Panc1 (cell line): ENCODE measurements at places on chromosomes 1 and 21.

GRCh38 chr1:168498159-168498631 lies 45.6 kb downstream of the XCL2 start:
- no peak for DNase-seq

- no peak for DNase-seq
These were observed 116.3 kb upstream of the COL6A1 start for GRCh38 chr21:45865106-45865835.

DNA sequence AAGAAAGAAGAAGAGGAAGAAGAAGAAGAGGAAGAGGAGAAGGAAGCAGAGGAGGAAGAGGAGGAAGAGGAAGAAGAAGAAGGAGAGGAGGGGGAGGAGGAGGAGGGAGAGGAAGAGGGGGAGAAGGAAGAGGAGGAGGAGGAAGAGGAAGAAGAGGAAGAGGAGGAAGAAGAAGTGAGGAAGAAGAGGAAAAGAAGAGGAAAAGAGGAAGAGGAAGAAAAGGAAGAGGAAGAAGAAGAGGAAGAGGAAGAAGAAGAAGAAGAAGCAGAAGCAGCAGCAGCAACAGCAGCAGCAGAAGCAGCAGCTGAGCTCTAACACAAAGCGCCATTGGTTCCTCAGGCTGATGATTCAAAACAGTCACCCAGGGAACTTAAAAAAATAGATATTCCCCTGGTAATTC lies 34.0 kb downstream of the DNAI4 start:
- no peak for DNase-seq

DNA sequence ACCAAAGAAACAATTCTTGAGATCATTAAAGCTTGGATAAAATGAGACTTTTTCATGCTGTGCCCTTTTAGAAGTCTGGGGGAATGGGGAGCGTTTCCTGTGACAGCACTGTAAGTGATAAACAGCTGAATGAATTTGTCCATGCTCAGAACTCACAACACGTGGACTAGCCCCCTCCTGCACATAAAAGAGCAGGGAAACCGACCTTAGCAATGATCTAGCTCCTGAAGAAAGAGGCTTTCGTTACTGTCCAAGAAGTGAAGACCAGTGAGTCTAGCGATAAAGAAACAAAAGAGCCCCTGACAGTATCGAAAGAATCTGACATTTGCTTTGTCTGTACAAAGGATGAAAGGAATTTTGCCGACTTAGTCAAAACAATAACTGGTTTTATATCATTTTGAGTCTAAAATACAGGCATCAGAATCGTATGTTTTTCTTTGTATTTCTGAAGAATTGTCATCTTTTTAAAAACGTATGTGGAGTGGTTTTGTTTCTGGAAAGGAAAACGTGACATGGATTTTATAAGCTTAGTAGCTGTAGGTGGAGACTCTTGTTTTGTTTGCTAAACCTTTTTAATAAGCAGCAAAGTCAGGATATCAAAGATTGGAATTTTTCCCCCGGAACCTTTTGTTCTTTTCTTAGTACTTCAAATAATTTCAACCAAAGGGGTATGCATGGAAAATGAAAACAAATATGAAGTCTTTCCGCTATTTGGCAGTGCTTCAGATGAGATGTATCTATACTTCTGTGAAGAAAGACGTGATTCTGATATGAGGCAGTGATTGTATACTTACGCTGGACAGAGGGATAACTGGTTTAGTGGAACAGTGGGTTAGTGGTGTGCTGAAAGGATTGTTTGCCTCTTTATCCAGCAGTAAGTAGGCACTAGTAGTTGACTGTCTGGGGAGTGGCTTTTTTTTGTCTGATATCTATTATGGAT lies 61.0 kb downstream of the MAST2 start:
- DNase-seq: no peak

GRCh38 chr1:95384567-95384966 lies 150.6 kb downstream of the RWDD3 start:
- no peak for DNase-seq

DNA sequence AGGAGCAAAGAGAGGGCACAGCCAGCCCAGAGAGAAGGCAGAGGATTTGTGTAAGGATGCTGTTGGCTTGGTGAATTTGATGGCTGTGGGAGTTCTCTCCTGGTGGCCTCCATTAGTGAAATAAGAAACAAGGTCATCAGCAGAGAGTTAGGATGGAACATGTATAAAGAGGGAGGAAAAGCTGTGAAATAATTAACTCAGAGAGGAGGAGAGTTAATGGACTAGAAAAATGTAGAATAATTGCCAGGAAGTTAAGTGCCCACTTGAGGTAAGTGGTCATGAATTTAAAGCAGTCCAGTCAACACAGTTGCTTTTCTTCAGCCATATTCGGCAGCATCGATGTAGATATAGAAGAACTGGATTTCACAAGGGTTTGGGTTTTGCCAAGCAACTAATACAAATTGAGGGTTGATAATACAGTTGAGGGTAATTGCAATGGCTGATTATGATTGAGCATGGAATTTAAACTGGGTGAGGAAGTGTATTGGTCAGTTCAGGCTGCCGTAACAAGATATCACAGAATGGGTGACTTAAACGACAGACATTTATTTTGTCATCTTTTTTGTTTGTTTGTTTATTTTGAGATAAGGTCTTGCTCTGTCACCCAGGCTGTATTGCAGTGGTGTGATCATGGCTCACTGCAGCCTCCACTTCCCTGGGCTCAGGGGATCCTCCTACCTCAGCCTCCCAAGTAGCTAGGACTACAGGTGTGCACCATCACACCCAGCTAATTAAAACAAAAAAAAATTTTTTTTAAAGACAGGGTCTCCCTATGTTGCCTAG lies 31.7 kb upstream of the KLF17 start:
- DNase-seq: no peak

GRCh38 chr1:214425716-214426425 lies 125.5 kb downstream of the PTPN14 start:
- no peak for DNase-seq

- no peak for DNase-seq
These were observed 1.9 kb downstream of the TTF2 start for GRCh38 chr1:117061986-117062415.

GRCh38 chr21:23853796-23854379 lies 1753.4 kb downstream of the MRPL39 start:
- DNase-seq: no peak

DNA sequence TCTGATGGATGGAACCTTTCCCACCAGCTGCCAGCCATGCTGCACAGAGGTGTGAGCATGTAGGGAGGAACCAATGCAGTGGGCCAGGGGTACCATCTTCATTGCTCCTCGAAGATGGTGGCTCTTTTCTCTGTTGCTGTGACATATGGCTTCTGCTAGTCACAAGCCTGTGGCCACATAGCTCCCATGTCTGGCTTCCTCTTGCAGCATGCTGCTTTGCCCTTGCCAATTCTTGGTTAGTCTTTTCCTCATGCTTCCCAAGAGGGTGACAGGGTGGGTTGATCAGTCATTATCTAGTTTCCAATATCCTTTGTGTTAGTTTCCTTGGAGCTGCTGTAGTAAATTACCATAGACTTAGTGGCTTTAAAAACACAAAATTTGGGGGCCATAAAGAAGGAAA lies 123.4 kb downstream of the ETS2 start:
- no peak for DNase-seq

- DNase-seq: no peak
These were observed 151.3 kb downstream of the RUNX1 start for GRCh38 chr21:34897828-34898227.

- DNase-seq: no peak
These were observed 747 bp upstream of the ENAH start for GRCh38 chr1:225653463-225654276.

GRCh38 chr1:56218023-56218422 lies 361.3 kb downstream of the PLPP3 start:
- no peak for DNase-seq
